Pancreas (tissue), 10 donors: ENCODE measurements at places on chromosomes 2 and 18.

DNA sequence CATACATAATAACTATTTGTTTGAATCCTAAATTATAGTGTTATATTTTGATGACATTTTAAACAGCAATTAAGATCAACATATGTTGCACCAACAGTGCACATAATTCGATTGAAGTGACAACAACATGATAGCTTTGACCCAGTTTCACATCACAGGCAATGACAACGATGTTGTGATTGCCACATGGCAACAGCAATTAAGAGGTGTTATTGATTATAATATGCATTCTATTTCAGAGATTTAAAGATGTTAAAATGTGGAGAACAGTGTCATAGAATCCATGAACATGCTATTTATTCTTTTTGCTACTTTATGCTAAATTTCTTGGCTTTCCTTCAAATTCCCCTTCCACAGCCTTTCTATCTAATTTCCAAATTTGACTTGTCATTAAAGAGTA lies 68.3 kb upstream of the STAT1 start:
- no peak for DNase-seq

DNA sequence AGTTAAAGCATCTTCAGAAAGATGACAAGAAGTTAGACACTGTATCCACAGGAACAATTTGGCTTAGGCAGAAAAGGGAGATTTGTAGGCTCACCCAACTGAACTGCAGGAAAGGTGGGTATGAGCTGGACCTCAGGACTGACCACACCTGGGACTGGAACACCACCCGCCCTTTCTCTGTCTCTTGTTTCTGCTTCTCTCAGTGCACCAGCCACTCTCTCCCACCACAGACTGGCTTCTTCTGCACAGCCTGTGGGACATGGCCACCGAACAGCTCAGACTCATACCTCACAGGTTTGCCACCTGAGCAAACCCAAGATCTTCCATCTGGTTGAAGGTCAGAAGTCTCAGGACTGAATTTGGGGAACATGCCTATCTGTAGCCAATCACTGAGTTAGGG lies 14.2 kb upstream of the MALT1 start:
- no peak for DNase-seq

DNA sequence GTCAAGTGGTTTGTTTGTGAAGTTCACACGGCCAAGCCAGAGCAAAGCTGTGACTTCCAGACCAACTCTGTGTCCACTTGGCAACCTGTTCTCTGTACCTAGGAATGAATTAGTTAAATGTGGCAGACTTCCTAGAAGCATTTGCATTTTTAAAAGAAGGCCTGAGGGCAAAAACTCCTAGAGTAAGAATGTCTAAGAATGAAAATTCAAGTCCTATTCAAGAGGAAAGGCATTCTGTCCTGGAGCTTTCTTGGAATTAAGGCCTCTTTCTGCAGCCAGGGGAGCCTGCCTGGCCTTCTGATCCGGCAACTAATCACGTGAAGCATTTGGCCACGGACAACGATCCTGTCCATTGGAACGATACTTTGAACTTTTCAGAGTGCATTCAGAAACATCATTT lies 155.0 kb downstream of the SETBP1 start:
- no peak for DNase-seq

GRCh38 chr18:45416168-45416567 lies 199.1 kb upstream of the SLC14A2 start:
- no peak for DNase-seq

DNA sequence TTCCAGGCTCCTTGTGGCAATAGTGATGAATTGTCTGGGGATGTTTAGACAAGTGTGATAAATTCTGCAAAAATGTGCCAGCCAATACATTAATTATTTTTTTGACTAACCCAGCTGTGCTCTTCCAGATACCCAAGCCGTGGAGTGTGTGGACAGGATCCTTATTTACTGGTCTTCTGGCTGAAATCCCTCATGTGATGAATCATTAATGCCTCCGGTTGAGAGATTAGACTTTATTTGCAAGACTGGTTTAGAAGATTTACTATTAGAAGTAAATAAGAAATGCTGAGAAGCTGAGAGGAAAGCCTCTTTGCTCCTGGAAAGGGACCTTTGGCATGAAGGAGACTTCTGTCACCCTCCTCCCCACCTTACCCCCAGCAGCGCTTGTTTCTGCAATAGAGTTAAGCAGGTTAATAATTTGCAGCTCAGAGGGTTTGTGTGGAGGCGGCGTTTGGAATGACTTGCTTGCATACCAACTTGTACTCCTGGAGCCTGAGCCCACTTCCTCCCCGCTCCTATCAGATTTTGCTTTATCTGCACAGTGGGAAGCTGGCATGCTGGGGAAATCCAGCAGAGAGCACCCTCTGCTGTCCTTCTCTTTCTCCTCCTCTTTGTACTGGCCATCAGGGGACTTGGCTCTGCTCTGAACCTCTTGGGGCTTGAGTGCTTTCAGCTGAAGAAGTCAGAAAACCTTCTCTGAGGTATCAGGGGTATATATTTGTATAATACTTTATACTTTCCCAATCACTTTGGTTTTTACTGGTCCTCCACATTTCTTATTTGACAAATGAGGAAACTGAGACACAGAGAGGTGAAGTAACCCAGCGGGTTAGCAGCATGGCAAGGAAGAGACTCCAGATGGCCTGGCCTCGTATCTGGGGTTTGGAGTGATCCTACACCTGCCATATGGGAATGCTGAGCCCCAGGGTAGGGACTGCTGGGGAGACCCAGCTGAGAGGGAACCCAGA lies 16.3 kb downstream of the SLC3A1 start:
- DNase-seq = no peak

DNA sequence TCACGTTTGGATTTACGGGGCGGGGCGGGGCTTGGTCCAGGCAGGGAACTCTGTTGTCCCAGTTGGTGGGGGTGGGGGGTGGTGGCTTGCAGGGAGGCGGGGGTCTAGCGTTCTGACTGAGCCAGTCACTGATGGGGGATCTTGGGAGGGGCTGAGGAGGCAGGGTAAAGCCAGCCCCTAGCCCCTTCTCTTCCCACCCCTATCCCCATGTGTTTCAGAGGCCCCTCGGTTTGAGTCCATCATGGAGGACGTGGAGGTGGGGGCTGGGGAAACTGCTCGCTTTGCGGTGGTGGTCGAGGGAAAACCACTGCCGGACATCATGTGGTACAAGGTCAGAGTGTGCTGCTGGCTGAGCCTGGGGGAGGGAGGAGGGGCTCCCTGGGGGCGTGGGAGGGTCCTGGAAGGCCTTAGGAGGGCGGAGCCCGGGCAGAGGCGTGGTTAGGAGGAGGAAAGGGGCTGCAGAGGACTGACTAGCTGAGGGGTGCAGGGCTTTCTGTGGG lies 22.0 kb upstream of the GMPPA start:
- no peak for DNase-seq

DNA sequence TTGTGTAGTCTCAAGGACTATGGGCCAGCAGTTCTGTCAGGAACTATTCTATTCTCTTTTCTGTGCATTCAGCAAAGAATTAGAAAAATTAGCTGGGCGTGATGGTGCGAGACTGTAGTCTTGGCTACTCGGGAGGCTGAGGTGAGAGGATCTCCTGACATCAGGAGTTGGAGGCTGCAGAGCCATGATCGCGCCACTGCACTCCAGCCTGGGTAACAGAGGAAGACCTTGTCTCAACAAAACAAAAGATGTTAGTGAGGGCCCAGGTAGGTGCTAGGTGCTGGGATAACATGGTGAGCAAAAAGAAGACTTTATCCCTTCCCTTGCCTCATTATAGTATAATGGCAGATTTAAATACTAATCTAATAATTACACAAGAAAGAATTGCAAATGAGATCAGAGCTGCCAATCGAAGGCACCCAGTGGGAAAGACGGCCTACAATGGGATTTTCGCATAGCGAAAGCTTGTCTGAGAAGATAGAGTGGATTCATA lies 447 bp upstream of the MRPL19 start:
- DNase-seq = no peak
